Activated T-cell treated with anti-CD3 and anti-CD28 coated beads, Interleukin-2, amount 50 U/mL, for 72 hours (primary cell): ENCODE measurements at places on chromosomes 11 and 22. TPM values are rescaled to one million over a fixed set of nuclear protein-coding genes. Genes with fewer than 3 reads are reported as not detected.

GRCh38 chr11:11756718-11757117 lies 85.1 kb upstream of the USP47 start:
- peaks cover 25% of the 10 kb centered on the region for H3K27me3 ChIP-seq
- H3K4me1 ChIP-seq, result no peaks in the 10 kb centered on the region
- DNase-seq, result no peak
- no peaks in the 10 kb centered on the region for H3K36me3 ChIP-seq

DNA sequence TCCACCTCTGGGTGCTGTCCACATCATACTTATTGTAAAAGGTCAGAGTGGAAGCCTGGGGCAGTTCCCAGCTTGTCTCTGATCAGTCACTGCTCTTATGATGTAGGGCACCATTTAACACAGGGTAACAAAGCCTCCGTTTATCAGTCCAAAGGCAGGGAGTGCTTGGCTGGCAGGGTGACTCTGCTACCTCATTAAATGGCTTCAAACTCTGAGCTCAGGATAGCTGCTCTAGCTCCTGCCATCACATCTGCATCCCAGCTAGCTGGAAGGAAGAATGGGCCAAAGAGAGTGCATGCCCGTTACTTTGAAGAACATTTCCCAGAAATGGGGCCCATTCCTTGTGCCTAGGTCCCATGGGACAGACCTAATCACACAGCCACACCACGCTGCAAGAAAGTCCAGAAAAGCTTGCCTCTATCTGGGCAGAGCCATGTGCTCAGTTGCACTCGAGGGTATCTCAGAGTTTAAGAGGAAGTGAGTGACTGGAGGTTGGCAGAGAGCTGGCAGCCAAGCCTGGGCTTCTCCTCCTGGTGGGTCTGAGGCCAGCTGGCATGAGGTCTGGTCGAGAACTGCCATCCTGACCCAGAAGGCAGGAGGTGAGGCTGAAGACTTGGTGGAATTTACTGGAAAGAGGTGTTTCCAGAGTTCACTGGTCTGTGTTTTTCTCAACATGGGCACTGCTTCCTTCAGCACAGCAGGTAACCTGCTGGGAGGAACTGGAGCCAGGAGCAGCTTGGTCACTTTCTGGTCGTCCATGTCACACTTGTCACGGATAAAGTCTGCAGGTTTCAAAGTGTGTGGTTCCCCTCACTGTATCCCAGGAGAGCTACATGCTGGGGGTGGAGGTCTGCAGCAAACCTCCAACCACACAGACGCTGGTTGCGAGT lies 935.7 kb downstream of the BRD1 start:
- H3K4me1 ChIP-seq, result no peaks in the 10 kb centered on the region
- H3K27ac ChIP-seq, result no peak overlapping the region
- no peak for DNase-seq
- peaks cover under 1% of the 10 kb centered on the region for H3K27me3 ChIP-seq

DNA sequence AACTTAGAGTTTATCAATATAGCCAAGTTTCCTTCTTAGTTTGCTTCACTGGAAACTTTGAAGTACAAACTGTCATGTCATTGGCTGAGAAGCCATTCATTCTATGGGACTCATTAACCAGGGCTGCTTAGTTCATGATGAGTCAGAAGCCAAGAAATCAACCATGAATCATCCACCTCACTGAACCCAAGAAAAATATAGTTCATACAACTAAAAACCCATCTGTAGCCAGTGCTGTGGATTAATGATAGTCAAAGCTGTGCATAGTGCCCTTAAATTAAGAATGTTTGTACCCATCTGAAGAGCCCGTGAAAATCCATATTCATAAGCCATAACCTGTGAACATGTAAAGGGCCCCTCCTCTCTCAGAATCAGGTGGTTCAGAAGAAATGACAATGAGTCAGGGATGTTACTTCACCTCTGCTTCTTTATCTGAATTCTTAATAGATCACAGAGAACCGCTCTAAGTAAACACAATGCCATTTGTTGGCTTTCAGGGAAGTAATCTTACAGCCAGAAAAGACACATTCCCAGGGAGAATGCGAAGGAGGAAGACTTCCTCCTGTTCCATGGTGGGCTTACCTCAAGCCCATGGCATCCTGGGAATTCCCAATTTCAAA lies 25.4 kb downstream of the MMP20 start:
- H3K27me3 ChIP-seq, result no peaks in the 10 kb centered on the region
- H3K4me1 ChIP-seq, result peaks cover 36% of the 10 kb centered on the region
- H3K27ac ChIP-seq, result peak overlapping the region; percentile 85
- peak; percentile 35 for DNase-seq

The KDELR3 gene
- total RNA-seq, result 0.31 TPM

The KCNQ1OT1 gene
- 0.26 TPM for total RNA-seq

GRCh38 chr11:34620202-34620601 lies 691 bp upstream of the EHF start:
- no peak overlapping the region for H3K27ac ChIP-seq
- peaks cover 2% of the 10 kb centered on the region for H3K36me3 ChIP-seq
- H3K27me3 ChIP-seq, result peaks cover 67% of the 10 kb centered on the region

The RRAS2 gene
- total RNA-seq, result 59.2 TPM

- peaks cover 25% of the 10 kb centered on the region for H3K4me1 ChIP-seq
- no peak for DNase-seq
- no peak overlapping the region for H3K4me3 ChIP-seq
- H3K27ac ChIP-seq, result no peak overlapping the region
- no peaks in the 10 kb centered on the region for H3K27me3 ChIP-seq
- H3K36me3 ChIP-seq, result peaks cover 7% of the 10 kb centered on the region
Observed at GRCh38 chr11:122813894-122814270, 24.4 kb upstream of the CRTAM start.

GRCh38 chr22:49760630-49761571 lies 66.8 kb downstream of the BRD1 start:
- H3K4me1 ChIP-seq, result peaks cover 13% of the 10 kb centered on the region
- no peak overlapping the region for H3K4me3 ChIP-seq
- DNase-seq, result no peak
- H3K27me3 ChIP-seq, result no peaks in the 10 kb centered on the region

GRCh38 chr22:48299124-48299523 lies 1528.5 kb downstream of the BRD1 start:
- H3K36me3 ChIP-seq, result no peaks in the 10 kb centered on the region
- H3K27me3 ChIP-seq, result no peaks in the 10 kb centered on the region
- no peak overlapping the region for H3K4me3 ChIP-seq
- no peaks in the 10 kb centered on the region for H3K4me1 ChIP-seq
- no peak for DNase-seq
- H3K27ac ChIP-seq, result no peak overlapping the region

DNA sequence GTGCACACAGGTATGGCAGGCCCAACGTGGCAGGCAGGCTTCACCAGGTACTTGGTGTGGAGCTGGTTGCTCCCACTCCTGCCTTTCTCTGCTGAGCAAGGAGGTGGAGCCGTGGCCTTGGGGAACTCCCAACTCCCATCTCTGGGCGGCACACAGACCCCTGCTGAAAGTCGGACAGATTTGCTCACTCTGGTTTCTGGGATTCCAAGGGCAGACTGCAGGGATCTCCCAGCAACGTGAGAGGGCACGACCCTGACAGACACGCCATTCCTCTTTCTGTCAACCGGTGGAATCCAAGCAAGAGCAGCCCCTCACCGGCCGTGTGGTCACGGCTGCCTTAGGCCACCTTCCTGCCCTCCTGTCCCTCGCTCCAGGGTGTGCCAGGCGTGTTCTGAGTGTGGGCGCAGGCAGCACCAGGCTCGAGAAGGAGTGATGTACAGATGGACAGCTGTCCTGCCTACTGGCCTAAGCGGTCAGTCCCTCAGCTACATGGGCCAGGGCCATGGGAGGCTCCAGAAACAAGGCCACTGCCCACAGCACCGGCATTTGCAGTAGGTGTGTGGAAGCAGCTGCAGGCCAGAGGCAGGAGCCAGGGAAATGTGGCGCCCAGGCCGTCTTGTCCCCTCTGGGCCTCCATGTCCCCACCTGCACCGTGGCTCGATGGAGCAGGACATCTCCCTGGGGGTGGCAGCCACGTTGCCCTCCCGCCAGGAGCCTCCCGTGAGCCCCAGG lies 13.7 kb upstream of the PPARA start:
- DNase-seq, result no peak
- H3K4me3 ChIP-seq, result no peak overlapping the region
- no peak overlapping the region for H3K27ac ChIP-seq
- H3K4me1 ChIP-seq, result no peaks in the 10 kb centered on the region

The RIN1 gene
- total RNA-seq, result 2.8 TPM

GRCh38 chr11:130477586-130478203 lies 29.2 kb downstream of the ADAMTS15 start:
- H3K36me3 ChIP-seq, result no peaks in the 10 kb centered on the region
- H3K27ac ChIP-seq, result no peak overlapping the region
- H3K27me3 ChIP-seq, result no peaks in the 10 kb centered on the region

The P4HA3 gene
- total RNA-seq, result not detected

- H3K4me3 ChIP-seq, result peak overlapping the region; percentile 84
- H3K27ac ChIP-seq, result peak overlapping the region; percentile 98
- peak; percentile 14 for DNase-seq
- peaks cover 76% of the 10 kb centered on the region for H3K4me1 ChIP-seq
- H3K27me3 ChIP-seq, result no peaks in the 10 kb centered on the region
Observed at GRCh38 chr11:110345743-110346142, 49.3 kb upstream of the RDX start.

The DSCAML1 gene
- total RNA-seq, result 1.5 TPM

DNA sequence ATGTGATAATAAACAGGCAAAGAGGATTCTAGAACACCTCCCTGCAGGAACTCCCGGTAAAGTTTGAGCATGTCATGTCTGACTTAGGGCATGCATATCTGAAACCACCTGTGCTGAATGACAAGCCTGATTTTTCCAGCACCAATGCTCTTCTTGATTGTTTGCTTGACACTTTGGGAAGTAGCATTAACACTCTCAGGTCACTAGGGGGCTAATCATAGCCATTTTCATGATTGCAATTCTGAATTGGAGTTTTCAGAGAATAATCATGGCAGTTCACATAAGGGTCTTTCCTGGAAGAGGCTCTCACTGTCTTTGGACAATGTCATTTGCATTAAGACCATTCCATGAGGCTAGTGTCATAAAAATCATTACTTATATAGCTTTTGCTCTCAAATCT lies 234.4 kb upstream of the MTNR1B start:
- no peaks in the 10 kb centered on the region for H3K36me3 ChIP-seq
- no peak overlapping the region for H3K27ac ChIP-seq
- H3K4me3 ChIP-seq, result no peak overlapping the region
- H3K27me3 ChIP-seq, result no peaks in the 10 kb centered on the region
- no peaks in the 10 kb centered on the region for H3K4me1 ChIP-seq

GRCh38 chr22:29855611-29856181 lies 17.6 kb upstream of the ASCC2 start:
- no peaks in the 10 kb centered on the region for H3K4me1 ChIP-seq
- no peak overlapping the region for H3K4me3 ChIP-seq
- H3K27me3 ChIP-seq, result no peaks in the 10 kb centered on the region
- no peak for DNase-seq
- H3K36me3 ChIP-seq, result no peaks in the 10 kb centered on the region

The CELSR1 gene
- 0.83 TPM for total RNA-seq

GRCh38 chr11:73521621-73522020 lies 76.3 kb downstream of the FAM168A start:
- peak overlapping the region; percentile 97 for H3K27ac ChIP-seq
- peak overlapping the region; percentile 52 for H3K4me3 ChIP-seq
- peaks cover 7% of the 10 kb centered on the region for H3K36me3 ChIP-seq

DNA sequence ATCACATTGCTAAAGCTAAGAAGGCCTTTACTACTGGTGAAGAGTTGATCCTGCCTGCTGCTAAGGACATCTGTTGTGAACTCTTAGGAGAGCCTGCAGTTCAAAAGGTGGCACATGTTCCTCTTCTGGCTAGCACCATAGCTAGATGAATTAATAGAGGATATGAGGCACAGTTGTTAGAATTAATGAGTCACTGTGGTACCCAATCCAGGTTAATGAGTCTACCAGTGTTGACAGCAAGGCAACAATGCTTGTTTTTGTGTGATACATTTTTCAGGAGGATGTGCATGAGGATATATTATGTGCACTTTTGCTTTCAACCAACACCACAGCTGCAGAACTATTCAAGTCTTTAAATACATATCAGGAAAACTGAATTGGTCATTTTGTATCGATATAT lies 12.0 kb downstream of the C11orf58 start:
- H3K27me3 ChIP-seq, result no peaks in the 10 kb centered on the region
- H3K27ac ChIP-seq, result peak overlapping the region; percentile 80
- H3K36me3 ChIP-seq, result peaks cover 11% of the 10 kb centered on the region
- peaks cover 46% of the 10 kb centered on the region for H3K4me1 ChIP-seq
- no peak for DNase-seq

DNA sequence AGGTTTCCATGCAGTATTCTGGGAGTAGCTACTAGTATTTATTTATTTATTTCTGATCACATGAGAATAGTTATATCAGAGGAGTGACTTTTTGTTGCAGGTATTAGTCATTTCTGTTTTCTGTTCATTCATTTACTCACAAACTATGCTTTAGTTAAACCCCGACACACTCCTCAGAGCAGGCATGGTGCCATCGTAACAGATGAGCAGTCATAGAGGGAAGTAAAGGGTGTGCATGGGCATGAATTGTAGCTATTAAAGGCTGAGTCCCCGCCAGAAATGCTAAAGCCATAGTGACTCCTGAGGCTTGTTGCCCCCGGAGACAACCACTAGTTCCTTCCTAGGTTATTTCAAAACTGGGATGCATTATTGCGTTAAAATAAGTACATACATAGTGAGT lies 10.6 kb downstream of the JHY start:
- no peak overlapping the region for H3K27ac ChIP-seq
- H3K36me3 ChIP-seq, result no peaks in the 10 kb centered on the region
- no peak overlapping the region for H3K4me3 ChIP-seq
- no peaks in the 10 kb centered on the region for H3K27me3 ChIP-seq
- H3K4me1 ChIP-seq, result peaks cover 5% of the 10 kb centered on the region
- DNase-seq, result no peak

- peak overlapping the region; percentile 95 for H3K27ac ChIP-seq
- H3K36me3 ChIP-seq, result peaks cover 18% of the 10 kb centered on the region
- H3K4me1 ChIP-seq, result peaks cover 56% of the 10 kb centered on the region
- H3K27me3 ChIP-seq, result no peaks in the 10 kb centered on the region
- H3K4me3 ChIP-seq, result peak overlapping the region; percentile 97
Observed at GRCh38 chr11:62666259-62666926, 1.3 kb downstream of the CSKMT start.

GRCh38 chr22:39177791-39178190 lies 25.3 kb upstream of the CBX7 start:
- peaks cover 1% of the 10 kb centered on the region for H3K36me3 ChIP-seq
- no peak for DNase-seq
- H3K4me3 ChIP-seq, result no peak overlapping the region
- no peak overlapping the region for H3K27ac ChIP-seq
- H3K4me1 ChIP-seq, result peaks cover 27% of the 10 kb centered on the region

- DNase-seq, result no peak
- H3K36me3 ChIP-seq, result peaks cover 2% of the 10 kb centered on the region
- H3K27me3 ChIP-seq, result no peaks in the 10 kb centered on the region
- no peaks in the 10 kb centered on the region for H3K4me1 ChIP-seq
Observed at GRCh38 chr11:8650401-8650990, 32.0 kb downstream of the TRIM66 start.

The APLNR gene
- total RNA-seq, result not detected

The FAM181B gene
- not detected for total RNA-seq

GRCh38 chr11:58867556-58867955 lies 23.1 kb upstream of the GLYATL2 start:
- no peak for DNase-seq
- no peak overlapping the region for H3K27ac ChIP-seq
- H3K36me3 ChIP-seq, result no peaks in the 10 kb centered on the region

- no peak overlapping the region for H3K4me3 ChIP-seq
- DNase-seq, result no peak
- H3K4me1 ChIP-seq, result no peaks in the 10 kb centered on the region
- no peak overlapping the region for H3K27ac ChIP-seq
Observed at GRCh38 chr22:22685586-22685985, 41.2 kb downstream of the GGTLC2 start.
